Stimulated activated CD4-positive, alpha-beta T cell treated with anti-CD3 and anti-CD28 coated beads, Interleukin-15, amount 100 ng/mL, for 24 hours (primary cell): ENCODE measurements at places on chromosomes 16 and 17.

- DNase-seq = no peak
These were observed 151.2 kb upstream of the AXIN2 start for GRCh38 chr17:65712383-65713267.

DNA sequence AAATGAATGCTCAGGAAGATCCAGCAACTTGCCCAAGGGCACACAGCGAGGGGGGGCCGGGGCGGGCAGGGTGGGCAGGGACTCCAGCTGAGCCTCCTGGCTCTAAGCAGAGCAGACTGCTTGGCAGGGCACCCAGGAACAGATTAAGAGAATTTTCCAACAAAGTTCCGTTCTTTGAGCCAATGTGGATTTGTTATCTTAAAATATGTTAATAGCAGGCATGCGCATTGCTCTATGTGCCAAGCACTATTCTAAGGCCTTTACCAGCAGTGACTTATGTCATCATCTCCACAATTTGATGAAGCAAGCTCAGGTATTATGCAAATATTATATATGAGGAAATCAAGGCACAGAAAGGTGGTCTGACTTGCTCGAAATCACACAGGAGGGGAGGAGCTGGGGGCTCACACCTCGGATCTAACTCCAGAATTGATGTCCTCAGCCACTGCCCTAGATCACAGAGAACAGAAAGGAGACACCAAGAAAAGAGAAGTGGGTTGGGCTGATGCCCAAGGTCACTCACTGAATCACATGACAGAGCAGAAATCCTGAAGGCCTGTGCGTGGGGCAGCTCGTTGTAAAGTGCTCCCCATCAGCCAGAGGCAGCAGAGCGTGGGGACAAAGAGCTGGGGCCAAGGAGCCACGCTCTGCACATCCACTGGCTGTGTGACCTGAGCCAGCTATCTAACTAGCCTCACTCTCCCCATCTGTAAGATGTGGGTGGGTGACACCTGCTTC lies 23.2 kb upstream of the MEAK7 start:
- DNase-seq = no peak

- DNase-seq = no peak
These were observed 30.6 kb upstream of the SLC39A11 start for GRCh38 chr17:73122953-73123605.

- peak; percentile 91 for DNase-seq
These were observed 9.2 kb downstream of the OR2C1 start for GRCh38 chr16:3364774-3365427.

DNA sequence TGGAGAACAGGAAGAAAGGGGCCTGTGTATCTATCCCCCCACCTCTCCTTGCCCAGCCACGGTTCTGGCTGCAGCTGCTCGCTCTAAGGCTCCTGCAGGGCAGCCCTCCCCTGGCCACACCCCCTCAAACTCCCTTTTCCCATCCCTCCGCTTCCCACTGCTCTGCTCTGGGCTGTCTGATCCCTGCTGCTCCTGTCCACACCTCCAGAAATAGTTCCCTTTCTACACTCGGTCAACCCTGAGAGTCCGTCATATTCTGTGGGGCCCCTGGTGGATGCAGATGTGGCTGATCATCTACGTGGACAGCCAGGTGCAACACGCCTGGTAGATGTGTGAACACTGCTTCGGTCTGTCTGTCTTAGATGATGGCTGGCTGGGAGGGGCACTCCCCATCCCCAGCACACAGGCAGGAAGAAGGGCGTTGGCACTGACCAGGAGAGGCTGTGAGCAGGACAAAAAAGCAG lies 19.3 kb upstream of the KRT19 start:
- DNase-seq = no peak

- DNase-seq = no peak
These were observed 245.6 kb downstream of the IRX3 start for GRCh38 chr16:54040975-54041374.

DNA sequence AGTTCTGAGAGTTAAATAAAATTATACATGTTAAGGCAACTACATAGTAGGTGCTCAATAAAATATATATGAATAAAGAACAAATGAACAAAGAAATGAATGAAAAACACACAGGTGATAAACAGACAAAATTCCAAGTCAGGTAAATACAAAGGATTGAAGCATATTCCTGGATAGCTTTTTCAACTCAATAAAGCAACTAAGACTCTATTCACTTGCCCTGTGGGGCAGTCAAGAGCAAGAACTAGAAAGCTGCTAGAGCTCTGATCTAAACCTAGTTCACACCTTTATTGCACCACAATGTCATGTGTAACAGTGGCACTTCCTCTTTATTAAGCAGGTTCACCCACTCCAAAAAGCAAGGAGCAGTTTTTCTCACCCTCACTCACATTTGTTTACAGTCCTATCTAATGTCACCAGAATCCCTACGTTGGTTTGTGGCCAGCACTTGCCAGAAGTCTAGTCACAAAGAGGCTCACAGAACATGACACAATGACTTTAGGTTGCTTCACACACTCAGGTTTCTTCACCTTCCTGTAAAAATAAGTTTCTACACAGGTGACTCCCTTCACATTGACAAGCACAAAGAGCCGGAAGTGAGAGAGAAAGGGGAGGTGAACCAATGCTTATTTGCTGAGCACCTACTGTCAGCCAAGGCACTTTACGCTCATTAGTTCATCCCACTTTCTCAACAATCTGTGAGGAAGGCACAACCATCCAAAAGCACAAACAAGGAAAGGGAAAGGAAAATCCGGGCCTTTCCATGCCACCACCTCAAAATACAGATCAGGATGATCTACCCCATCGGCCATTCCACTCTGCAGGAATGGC lies 70.8 kb downstream of the XPO6 start:
- DNase-seq = peak; percentile 43

DNA sequence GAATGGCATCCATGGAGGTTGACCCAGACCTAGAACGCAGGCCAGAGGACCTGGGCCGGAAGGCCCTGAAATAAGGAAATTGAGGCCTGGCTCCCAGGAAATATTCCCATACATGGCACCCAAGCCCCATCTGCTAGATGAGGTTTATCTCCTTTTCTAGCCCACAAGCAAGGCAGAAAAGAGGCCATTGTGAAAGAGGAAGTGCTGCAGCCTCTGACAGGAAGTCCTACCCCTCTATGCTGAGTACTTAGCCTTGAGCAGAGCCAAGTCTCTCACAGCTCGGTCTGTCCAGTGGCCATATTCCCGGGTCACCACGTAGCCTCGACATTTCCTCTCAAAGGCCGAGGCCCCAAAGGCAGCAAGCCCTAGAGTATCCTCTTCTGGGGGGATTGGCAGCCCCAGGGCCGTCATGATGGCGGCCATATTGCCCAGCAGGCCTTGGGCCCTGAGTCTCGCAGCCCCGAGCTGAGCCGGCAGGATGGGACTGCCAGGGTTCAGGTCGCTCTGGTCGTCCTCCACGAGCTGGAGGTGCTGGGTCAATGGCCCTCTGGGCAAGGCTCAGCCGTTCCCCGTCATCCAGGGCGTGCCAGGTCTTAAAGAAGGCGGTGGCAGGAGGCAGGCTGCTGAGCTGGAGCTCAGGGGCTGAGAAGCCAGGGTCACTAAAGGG lies 7.8 kb downstream of the CTF1 start:
- no peak for DNase-seq

GRCh38 chr16:25258861-25259179 lies 1.2 kb upstream of the ZKSCAN2 start:
- peak; percentile 31 for DNase-seq

- DNase-seq = peak; percentile 2
These were observed 951 bp downstream of the GPS1 start for GRCh38 chr17:82052638-82053059.

DNA sequence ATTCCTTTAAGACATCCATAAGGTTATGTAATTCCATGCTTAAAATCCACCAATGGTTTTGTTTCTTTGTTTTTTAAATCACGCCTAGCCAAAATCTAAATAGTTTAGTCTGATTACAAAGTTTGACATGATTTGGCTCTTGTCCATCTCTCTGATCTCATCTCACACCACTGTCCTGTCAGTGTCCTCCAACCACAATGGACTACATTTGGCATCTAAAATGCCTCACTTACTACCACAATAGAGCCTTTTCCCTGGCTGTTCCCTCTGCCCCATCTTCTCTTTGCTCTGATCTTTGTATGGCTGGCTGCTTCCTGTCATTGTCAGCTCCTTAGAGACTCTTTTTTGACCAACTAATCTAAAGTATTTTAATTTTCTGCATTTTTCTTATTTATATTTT lies 157.2 kb downstream of the MYO1D start:
- no peak for DNase-seq

GRCh38 chr16:324451-325334 lies 27.8 kb downstream of the AXIN1 start:
- DNase-seq = peak; percentile 63

DNA sequence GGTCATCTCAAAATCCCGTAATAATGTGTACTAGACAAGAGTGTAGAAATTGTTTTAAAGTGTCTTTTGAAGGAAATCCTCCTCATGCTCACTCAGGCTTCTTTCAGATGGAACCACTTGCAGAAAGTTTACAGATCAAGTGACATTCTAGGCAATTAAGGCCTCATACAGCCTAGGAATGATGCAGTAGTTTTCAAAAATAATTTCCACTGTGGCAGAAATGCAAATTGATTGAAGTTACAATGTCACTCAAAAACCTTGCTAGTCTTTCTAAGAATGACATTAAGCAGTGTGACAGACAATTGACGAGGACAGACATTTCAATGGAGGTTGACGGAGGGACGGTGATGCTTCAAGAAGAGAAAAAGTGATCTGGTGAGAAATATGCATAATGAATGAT lies 53.5 kb upstream of the CDH8 start:
- no peak for DNase-seq
